ENCODE measurements at places on chromosomes 11 and 22.

GRCh38 chr11:124928942-124929665 is 6.7 kb downstream of the HEPACAM start:
- DNase-seq, result no peak

DNA sequence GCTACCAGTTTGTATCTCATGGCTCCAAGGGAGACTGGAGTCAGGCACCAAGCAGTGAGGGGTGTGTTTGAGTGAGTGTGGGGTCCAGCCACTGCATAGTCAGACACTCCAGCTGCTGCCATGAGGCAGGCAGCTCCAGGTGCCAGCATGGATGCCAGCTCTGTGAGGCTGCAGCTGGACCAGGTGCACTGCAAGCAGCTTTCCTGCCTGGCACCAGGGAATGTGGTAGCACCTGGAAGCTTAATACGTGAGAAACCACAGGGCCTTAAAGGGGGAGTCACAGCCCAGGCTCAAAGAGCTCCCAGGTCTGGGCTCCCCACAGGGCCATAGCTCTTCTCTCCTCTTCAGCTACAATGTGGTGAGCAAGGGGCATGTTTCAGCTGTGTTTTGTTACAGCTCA is 817.8 kb upstream of the LUZP2 start:
- DNase-seq, result no peak

GRCh38 chr11:115580927-115581680 is 76.9 kb upstream of the CADM1 start:
- no peak for DNase-seq

DNA sequence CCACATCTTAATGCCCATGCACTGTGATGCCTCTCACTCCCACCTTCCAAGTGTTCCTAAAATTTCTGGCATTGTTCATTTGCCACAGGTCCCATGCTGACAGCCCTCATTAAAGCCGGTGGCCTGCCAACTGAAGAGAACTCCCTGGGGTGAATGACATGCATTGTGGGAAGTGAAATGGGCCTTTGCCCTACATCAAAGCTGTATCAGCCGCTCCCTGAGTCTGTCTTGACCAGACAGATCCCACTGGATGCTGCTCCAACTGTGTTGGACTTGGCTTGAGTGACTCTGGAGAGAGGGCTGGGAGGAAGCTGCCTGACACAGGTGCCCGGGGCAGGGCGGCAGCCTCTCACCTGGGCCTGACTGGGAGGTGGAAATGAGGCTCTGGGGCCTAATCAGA is 8.8 kb upstream of the SEC14L4 start:
- no peak for DNase-seq

- peak; percentile 41 for DNase-seq
Measured at GRCh38 chr11:58923300-58923788, 15.9 kb upstream of the GLYATL1 start.

Data from fibroblast of mammary gland (primary cell).